Cerebellar cortex (tissue), 1 donor: ENCODE measurements at places on chromosomes 5 and 9.

GRCh38 chr5:173928871-173929574 lies 40.9 kb downstream of the CPEB4 start:
- no peak for DNase-seq

DNA sequence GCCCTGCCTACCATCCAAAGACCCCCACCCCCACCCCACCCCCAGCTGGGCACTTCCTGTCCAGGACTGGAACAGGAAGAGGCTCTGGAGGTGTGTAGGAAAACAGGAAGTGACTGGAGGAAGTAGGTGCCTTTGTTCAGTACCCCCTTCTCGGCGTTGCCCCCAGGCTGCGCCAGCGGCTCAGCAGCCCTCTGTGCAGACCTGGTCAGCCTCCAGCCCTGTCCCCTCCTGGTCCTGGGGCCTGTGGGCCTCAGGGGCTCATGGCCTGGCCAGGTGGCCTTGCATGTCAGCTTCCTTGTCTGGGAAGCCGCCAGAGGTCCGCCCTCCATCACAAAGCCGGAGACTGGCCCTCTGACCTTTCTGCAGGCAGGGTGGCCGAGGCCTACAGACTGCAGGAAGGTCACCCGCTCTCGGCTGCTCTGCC lies 26.0 kb downstream of the FLT4 start:
- DNase-seq: no peak

DNA sequence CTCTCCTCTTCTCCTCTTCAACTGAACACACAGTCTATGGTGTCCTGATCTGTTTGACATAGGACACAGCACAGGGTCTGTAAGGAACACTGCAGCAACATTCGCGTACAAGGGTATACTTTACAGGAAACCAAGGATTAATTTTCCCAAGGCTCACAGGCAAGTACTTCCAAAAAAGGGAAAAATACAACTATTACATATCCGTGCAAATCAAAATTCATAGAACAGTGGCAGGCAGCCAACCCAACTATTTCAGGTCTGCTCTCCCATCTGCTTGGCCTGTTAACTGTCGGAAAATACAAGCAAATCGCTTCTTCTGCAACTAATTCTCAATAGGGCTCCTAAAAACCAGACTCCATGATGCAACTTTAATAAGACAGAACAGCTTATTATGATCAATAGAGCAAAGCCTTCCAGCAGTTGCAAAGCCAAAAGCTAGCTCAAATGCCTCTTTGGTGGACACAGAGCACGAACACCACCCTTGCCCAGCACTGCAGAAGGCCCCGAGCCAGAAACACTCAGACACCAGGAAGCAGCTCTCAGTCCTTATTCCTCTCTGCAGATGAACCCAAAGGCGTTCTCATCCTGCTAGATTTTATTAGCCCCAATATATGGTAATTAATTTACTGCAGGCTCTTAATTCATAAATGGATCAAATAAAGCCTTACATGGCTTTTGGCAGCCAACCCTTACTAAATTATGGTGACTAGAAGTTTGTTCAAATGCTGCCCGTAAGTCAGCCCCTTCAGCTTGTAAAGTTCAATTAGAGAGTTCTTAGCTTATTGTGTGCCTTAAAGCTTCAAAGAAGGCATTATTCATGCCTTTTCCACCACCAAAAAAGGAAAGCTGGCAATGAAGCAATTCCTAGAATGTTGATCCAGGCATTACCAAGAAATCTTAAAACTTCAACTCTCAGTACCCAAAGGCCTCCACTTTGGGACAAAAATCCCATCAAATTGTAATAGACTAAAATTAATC lies 68.8 kb downstream of the ZNF608 start:
- DNase-seq: peak; percentile 95

- DNase-seq: peak; percentile 29
Observed at GRCh38 chr5:137146402-137146890, 352.7 kb downstream of the SPOCK1 start.

- no peak for DNase-seq
Observed at GRCh38 chr5:74017112-74017511, 391.1 kb downstream of the ARHGEF28 start.

GRCh38 chr5:113161806-113162205 lies 185.2 kb downstream of the DCP2 start:
- DNase-seq: no peak

DNA sequence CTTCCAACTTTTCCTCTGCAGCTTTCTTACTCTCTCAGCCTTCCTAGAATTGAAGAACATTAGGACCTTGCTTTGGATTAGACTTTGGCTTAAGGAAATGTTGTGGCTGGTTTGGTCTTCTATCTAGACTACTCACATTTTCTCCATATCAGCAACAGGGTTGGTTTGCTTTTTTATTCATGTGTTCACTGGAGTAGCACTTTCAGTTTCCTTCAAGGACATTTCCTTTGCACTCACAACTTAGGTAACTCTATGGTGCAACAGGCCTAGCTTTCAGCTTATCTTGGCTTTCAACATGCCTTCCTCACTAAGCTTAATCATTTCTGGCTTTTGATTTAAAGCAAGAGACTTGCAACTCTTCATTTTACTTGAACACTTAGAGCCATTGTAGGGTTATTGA lies 153.1 kb downstream of the CCDC192 start:
- no peak for DNase-seq

DNA sequence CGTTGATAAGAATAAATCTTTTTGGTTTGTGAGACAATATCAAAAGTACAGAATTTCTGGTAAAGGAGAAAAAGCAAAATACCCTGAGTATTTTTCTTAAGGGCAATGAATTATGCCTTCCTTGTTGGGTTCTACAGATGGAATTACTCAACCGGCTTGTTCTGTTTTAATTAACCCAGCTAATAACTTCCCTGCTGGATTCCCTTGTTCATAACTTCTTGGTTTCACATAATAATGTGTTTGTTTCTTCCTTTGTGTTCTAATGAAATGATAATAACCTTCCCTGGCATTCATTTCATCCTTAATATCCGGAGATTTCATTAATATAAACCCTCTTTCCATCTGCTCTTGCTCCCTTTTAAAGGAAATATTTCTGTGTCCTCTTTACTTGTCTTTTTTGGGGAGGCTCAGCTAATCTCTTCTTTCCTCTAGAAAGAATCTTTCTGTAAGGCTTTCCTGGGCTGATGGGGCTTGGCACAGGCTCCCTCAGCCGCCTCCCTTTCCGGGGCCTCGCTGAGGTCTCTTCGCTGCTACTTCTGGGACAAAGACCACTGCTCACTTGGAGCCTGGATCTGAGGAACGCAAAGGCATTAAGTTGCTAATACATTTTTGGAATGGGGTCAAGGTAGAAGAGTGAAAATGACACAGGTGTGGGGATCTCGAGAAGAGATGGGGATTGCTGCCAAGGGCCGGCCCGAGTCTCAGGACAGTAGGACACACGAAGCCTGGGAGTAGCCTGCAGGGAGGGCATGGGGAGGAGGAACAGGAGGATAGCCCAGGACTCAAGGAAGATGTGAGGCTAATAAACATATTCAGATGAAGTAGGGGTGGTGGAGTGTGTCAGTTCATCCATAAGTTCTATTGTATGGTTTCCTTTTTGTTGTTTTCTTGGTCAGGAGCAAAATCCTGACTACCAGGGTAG lies 118.5 kb downstream of the NRG2 start:
- peak; percentile 28 for DNase-seq

GRCh38 chr9:116423149-116423548 lies 264.0 kb upstream of the TRIM32 start:
- DNase-seq: no peak

DNA sequence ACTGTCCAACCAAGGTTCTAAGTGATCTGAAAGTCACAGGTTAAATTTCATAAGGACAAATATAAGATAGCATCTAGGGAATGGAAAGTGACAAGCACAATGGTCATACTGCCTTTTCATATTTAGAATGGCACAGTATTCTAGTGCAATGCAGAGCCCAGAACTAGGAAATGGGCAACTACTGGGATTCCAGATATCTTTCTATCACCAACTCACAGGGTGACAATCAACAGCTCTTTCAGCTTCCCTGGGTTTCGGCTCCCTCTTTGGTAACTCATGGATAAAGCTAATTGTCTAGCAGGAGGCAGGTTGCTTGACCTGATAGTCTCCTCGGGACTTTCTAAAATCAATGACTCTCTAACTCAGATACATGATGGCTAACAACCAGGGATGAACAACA lies 60.4 kb downstream of the NR3C1 start:
- no peak for DNase-seq

DNA sequence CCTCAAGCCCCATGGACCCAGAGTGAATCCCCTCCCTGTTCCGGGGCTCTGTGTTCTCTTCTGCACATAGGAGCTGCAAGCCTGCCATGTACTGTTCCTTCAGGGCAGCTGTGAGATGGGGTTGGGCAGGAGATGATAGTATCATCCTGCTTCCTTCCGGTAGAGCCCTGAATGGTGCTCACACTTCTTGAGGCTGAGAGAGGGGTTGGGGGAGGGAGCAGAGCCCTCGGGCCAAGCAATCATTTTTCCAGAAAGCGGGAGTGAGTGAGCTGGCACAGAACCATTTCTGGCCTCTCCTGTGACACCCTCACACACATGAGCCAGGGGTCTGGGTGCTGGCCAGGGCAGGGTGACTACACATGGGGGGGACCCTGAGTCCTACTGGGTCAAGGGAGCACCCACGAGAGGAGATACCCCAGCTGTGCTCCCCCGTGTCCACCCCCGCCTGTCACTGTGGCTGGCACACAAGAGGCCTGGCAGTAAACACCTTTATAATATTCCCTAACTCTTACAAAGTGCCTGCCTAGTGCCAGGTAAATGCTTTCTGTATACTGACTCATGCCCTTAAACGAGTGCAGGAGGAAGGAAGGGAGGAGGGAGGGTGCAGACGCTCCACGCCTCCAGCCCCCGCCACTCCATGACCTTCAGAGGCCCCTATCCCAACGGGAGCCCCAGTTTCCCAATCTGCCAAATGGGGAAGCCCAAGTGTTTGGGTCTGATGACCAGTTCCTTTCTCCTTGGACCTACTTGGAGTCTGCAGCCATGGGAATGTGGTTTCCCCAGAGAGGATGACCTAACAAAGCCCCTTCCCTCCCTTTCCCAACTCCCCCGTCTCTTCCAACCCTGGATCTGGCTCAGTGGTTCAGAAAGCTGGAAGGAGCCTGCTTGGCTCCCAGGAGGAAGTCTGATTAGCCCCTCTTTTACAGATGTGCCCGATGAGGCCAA lies 15.5 kb downstream of the AKNA start:
- no peak for DNase-seq

DNA sequence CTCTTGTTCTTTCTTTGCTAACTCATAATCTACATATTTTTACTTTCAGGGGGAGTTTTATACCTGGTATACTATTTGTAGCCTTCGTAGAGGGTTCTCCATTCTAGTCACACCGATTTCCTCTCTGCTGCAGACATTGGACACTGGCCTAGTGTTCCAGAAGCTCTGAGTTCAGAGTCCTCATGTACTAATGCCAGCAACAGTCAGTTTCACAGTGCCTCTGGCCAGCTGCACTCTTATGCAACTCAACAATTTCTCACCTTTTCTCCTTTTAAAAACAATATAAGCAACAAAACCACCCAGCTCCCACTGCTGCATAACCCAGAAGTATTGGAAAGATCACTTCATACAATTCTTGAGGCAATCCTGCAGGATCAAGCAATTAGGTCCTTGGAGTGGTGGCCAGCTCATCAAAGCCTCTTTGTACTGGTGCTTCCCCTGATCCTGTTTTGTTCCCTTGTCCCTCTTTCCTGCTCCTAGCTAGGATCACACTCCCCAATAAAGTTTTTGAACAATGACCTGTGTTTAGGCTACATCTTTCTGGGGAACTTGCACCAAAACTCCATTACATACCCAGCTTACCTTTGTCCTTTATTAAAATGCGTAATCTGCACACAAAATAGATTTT lies 98.1 kb upstream of the TUT7 start:
- no peak for DNase-seq

DNA sequence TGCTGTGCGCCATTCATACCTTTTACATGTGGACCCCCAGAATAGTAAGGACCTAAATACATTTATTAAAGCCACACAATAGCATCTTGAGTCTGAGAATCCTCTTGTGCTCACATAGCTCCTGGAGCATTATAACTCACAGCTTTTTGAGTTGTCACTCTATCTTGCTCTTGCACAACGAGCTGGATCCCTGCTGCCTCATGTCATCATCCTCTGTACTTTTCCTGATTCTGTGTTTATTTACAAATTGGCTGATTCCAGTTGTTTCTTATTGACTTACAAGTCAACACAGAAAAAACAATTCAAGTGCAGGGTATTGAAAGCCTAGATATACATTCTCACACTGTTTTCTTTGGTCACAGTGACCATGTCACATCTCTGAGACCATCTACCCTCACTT lies 112.9 kb downstream of the SLC1A3 start:
- no peak for DNase-seq

DNA sequence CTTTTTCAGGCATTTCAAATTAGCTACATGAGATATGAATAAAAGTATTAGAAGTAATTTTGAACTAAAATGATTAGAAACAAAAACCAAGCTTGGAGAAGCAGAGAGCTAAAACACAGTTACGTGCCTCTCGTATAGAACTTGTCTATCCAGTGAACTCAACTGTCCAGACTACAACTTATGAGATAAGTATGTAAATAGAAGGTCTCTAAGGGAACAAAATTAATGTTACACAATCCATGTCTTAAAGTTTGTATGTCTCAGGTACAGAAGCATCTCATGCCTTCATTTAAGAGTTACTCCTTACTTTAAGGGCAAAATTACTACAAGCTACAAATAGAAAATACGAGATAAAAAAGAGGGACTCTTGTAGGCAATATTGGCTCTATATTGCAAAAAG lies 316.8 kb downstream of the CETN3 start:
- no peak for DNase-seq

GRCh38 chr9:112447283-112447761 lies 39.3 kb upstream of the KIAA1958 start:
- no peak for DNase-seq

- no peak for DNase-seq
Observed at GRCh38 chr9:110604171-110604601, 24.6 kb upstream of the SVEP1 start.

DNA sequence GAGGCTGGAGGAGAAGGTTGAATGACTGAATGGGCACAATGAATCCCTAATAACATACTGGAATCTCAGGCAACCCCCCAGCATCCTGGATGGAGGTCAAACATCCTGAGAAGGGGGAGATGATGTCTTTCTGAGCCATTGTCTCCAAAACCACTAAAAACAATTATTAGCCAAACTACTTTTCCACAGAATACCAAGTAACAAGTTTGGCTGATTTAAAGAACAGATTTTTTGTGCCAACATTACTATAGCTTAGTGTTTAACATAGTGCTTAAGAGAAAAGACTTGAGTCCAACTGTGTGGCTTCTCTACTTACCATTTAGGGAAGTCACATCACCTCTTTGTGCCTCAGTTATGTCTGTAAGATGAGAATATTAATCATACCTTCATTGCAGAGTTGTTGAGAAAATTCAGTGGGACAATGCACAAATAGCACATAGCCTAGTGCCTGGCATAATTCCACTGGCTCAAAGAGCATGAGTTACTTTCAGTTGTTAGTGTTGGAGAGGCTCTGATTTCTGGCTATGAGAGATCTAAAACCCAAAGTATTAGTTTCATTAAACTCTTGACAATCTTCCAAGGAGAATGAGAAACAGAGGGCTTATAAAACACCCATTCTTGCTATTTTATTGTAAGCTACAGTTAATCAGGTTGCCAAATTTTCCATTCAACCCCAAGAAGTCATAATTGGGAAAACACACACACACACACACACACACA lies 111.3 kb upstream of the NR3C1 start:
- DNase-seq: no peak

GRCh38 chr9:112037281-112038016 lies 137.6 kb downstream of the SUSD1 start:
- DNase-seq: peak; percentile 76
